ENCODE measurements at places on chromosomes 12 and 14. TPM values are rescaled to one million over a fixed set of nuclear protein-coding genes. Genes with fewer than 3 reads are reported as not detected.
A peak's percentile ranks its signal among the peaks of the same experiment; 100 is the strongest.

- H3K27ac ChIP-seq = no peak overlapping the region
- H3K4me3 ChIP-seq = no peak overlapping the region
- DNase-seq = no peak
- H3K4me1 ChIP-seq = no peaks in the 10 kb centered on the region
- no peaks in the 10 kb centered on the region for H3K27me3 ChIP-seq
Measured at GRCh38 chr14:94623856-94624499, 11.8 kb downstream of the SERPINA3 start.

The ZFHX2 gene
- 1.7 TPM for total RNA-seq

The WDR89 gene
- total RNA-seq = 33.5 TPM

The DPY19L2 gene
- total RNA-seq = 34.4 TPM

The CELA1 gene
- total RNA-seq = not detected

DNA sequence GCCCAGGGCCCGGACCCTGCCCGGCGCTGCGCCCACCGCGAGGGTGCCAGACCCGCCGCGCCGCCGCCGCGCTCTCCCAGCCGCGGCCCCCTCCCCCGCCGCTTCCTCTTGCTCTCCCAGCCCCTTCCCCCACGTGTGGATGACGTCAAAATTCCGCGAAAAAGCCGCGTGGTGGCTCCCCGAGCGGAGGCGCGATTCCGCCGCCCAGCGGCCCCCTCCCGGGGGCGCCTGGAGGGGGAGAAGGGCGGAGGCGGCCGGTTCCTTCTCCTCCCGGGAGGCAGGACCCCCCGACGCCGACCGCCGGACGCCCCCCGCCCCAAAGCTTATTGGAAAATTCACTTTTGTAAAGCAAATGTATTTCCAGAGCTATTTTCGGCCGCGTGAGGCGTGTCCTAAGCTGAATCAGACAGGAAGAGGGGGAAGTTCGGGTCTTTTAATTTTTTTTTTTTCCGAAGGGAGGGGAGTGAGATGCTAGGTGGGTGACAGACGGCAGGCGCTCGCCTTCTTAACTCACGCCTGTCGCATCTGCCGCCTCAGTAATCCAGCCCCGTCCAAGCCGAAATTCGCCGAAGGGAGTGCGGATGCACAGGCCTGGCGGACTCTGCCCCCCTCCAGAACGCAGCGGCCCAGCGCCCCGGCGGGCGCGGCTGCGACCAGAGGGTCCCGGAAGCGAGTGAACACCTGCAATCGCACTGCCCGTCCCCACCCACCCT, 4.1 kb upstream of the CCND2 start:
- no peaks in the 10 kb centered on the region for H3K36me3 ChIP-seq
- no peaks in the 10 kb centered on the region for H3K4me1 ChIP-seq
- peak overlapping the region; percentile 99 for H3K27ac ChIP-seq
- no peaks in the 10 kb centered on the region for H3K27me3 ChIP-seq
- H3K4me3 ChIP-seq = peak overlapping the region; percentile 91

The KLHL33 gene
- total RNA-seq = not detected

The PRKD1 gene
- 43.6 TPM for total RNA-seq

The KRT83 gene
- total RNA-seq = not detected

DNA sequence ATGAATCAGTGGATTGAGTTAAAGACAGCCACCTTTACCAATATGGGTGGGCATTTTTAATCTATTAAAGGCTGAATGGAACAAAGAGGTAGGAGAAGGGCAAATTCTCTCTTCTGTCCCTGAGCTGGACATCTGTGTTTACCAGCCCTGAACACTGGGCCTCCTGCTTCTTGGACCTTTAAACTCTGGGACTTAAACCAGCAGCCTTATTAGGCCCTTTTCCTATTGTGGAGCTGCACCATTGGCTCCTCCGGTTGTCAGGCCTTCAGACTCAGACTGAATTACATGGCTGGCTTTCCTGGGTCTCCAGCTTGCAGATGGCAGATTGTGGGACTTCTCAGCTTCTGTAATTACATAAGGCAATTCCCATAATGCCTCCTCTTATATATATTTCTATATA, 6.4 kb downstream of the SERPINA6 start:
- no peaks in the 10 kb centered on the region for H3K36me3 ChIP-seq
- no peak for DNase-seq
- no peak overlapping the region for H3K4me3 ChIP-seq

- no peak overlapping the region for H3K4me3 ChIP-seq
- no peaks in the 10 kb centered on the region for H3K27me3 ChIP-seq
- no peak for DNase-seq
- no peaks in the 10 kb centered on the region for H3K36me3 ChIP-seq
- no peaks in the 10 kb centered on the region for H3K4me1 ChIP-seq
Measured at GRCh38 chr14:74638066-74638465, 26.0 kb upstream of the LTBP2 start.

DNA sequence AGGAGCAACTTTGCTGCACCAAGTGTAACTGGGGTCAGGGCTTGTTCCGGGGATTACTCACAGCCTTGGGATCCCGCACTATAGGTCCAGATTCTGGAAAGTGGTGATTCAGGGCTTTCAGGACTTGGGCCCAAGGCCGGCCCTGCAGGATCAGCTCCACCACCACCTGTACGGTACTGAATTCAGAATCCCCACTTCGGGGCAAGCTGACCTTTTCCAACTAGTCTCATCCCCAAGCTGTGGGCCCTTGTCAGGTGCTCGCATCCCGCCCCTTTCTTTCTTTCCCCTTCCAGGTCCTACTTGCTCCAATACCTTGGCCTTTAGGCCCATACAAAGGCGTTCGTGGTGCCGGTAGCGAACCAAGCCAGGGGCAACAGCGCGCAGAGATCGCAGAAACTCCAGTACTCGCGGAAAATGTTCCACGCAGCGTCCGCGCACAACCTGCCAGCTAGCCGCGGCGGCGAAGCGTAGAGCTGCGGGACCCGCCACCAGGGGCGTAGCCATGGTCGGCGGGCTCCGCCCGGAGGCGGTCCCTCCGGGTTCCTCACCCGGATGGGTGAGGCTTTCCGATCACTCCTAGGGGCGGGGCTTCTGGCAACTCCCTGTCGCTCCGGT, 487 bp downstream of the TINF2 start:
- DNase-seq = peak; percentile 92
- H3K27me3 ChIP-seq = no peaks in the 10 kb centered on the region
- peak overlapping the region; percentile 94 for H3K27ac ChIP-seq
- H3K36me3 ChIP-seq = no peaks in the 10 kb centered on the region
- H3K4me3 ChIP-seq = peak overlapping the region; percentile 51

The E2F7 gene
- total RNA-seq = not detected

The KCNJ8 gene
- 7.1 TPM for total RNA-seq

- H3K4me1 ChIP-seq = peaks cover 6% of the 10 kb centered on the region
- no peak overlapping the region for H3K27ac ChIP-seq
- no peaks in the 10 kb centered on the region for H3K27me3 ChIP-seq
- no peak overlapping the region for H3K4me3 ChIP-seq
- H3K36me3 ChIP-seq = no peaks in the 10 kb centered on the region
Measured at GRCh38 chr12:27511031-27511722, 12.8 kb upstream of the PPFIBP1 start.

GRCh38 chr14:101888182-101888581, 76.2 kb upstream of the DYNC1H1 start:
- no peaks in the 10 kb centered on the region for H3K36me3 ChIP-seq
- H3K4me1 ChIP-seq = no peaks in the 10 kb centered on the region
- no peak overlapping the region for H3K4me3 ChIP-seq
- no peak overlapping the region for H3K27ac ChIP-seq
- no peak for DNase-seq
- no peaks in the 10 kb centered on the region for H3K27me3 ChIP-seq

GRCh38 chr12:47080725-47081502, 1.2 kb upstream of the AMIGO2 start:
- H3K27me3 ChIP-seq = no peaks in the 10 kb centered on the region
- H3K4me1 ChIP-seq = peaks cover 7% of the 10 kb centered on the region
- H3K27ac ChIP-seq = peak overlapping the region; percentile 97
- H3K36me3 ChIP-seq = no peaks in the 10 kb centered on the region
- peak; percentile 76 for DNase-seq
- peak overlapping the region; percentile 77 for H3K4me3 ChIP-seq

GRCh38 chr14:104101086-104101621, 15.7 kb downstream of the ASPG start:
- H3K4me1 ChIP-seq = no peaks in the 10 kb centered on the region
- H3K27ac ChIP-seq = no peak overlapping the region
- no peak for DNase-seq
- no peak overlapping the region for H3K4me3 ChIP-seq
- no peaks in the 10 kb centered on the region for H3K36me3 ChIP-seq

The C1S gene
- 554 TPM for total RNA-seq

- H3K36me3 ChIP-seq = no peaks in the 10 kb centered on the region
- H3K4me1 ChIP-seq = no peaks in the 10 kb centered on the region
- peak overlapping the region; percentile 100 for H3K27ac ChIP-seq
Measured at GRCh38 chr12:12266389-12266872, 413 bp downstream of the LRP6 start.

DNA sequence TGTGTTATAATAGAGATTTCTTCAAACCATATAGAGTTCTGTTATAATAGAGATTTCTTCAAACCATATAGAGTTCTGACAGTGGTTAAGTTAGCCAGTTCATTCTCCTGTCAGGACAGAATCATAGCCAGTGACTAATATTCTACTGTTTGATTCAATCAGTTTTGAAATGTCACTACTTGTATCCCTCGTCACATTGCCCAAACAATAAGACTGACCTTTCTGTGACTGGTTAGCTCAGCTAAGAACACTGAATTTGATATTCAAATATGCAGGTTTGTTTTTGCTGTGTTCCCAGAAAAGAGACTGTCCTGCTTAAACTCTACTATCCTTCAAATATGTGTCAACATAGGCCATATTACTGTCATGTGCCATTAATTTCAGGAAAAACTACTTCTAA, 74.4 kb downstream of the ALG10B start:
- no peak for DNase-seq
- no peaks in the 10 kb centered on the region for H3K27me3 ChIP-seq
- no peak overlapping the region for H3K4me3 ChIP-seq
- no peaks in the 10 kb centered on the region for H3K36me3 ChIP-seq
- no peak overlapping the region for H3K27ac ChIP-seq

The KLRC4 gene
- total RNA-seq = 1.8 TPM

The AQP2 gene
- total RNA-seq = not detected

GRCh38 chr14:73786636-73787485, 64.8 kb upstream of the PTGR2 start:
- DNase-seq = peak; percentile 60
- no peaks in the 10 kb centered on the region for H3K36me3 ChIP-seq
- H3K27me3 ChIP-seq = no peaks in the 10 kb centered on the region
- peaks cover 42% of the 10 kb centered on the region for H3K4me1 ChIP-seq

The POTEM gene
- total RNA-seq = not detected

- H3K27me3 ChIP-seq = no peaks in the 10 kb centered on the region
- H3K27ac ChIP-seq = no peak overlapping the region
Measured at GRCh38 chr12:42372154-42372791, 46.3 kb downstream of the PPHLN1 start.

GRCh38 chr14:33030386-33030785, 91.7 kb downstream of the NPAS3 start:
- no peaks in the 10 kb centered on the region for H3K27me3 ChIP-seq
- no peak overlapping the region for H3K27ac ChIP-seq
- H3K36me3 ChIP-seq = no peaks in the 10 kb centered on the region
- H3K4me1 ChIP-seq = no peaks in the 10 kb centered on the region

The CCDC184 gene
- total RNA-seq = not detected

GRCh38 chr14:59698793-59699192, 122.2 kb upstream of the CCDC175 start:
- H3K27me3 ChIP-seq = no peaks in the 10 kb centered on the region
- H3K27ac ChIP-seq = no peak overlapping the region
- no peak for DNase-seq

DNA sequence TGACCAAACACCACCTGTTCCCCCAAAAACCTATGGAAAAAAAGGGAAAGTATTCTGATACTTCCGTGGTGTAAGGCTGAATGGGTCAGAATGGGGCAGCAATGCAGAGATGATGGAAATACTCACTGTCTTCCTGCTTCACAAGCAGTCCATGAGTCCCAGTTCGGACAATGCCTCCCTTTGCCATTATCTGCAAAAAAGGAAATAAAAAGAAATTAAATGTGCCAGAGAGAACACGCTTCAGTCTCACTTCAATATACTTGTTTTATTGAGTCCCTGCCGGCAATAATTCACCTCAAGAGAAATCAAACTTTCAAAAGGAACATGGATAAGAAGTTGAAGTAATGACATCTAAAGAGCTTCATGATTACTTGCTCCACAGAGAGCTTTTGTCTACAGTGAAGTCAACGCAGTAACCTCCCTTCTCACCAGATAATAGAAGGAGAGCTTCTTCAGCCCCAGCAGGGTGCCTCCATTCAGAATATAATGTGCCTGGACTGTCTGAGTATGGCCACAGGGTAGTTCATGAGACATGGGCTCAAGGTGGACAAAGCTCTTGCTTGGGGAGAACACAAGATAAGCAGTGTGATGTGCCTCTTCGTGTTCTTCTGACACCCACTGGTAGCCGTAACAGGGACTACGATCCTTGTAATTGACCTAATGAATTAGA, 14.6 kb downstream of the A2M start:
- no peak for DNase-seq
- H3K27ac ChIP-seq = no peak overlapping the region
- H3K36me3 ChIP-seq = no peaks in the 10 kb centered on the region
- no peaks in the 10 kb centered on the region for H3K4me1 ChIP-seq
- no peaks in the 10 kb centered on the region for H3K27me3 ChIP-seq
